ENCODE measurements at places on chromosomes 1 and 21.

- no peak for DNase-seq
These were observed 123.0 kb downstream of the TIAM1 start for GRCh38 chr21:31221043-31221442.

- no peak for DNase-seq
These were observed 310.7 kb downstream of the PLPP3 start for GRCh38 chr1:56268519-56269140.

DNA sequence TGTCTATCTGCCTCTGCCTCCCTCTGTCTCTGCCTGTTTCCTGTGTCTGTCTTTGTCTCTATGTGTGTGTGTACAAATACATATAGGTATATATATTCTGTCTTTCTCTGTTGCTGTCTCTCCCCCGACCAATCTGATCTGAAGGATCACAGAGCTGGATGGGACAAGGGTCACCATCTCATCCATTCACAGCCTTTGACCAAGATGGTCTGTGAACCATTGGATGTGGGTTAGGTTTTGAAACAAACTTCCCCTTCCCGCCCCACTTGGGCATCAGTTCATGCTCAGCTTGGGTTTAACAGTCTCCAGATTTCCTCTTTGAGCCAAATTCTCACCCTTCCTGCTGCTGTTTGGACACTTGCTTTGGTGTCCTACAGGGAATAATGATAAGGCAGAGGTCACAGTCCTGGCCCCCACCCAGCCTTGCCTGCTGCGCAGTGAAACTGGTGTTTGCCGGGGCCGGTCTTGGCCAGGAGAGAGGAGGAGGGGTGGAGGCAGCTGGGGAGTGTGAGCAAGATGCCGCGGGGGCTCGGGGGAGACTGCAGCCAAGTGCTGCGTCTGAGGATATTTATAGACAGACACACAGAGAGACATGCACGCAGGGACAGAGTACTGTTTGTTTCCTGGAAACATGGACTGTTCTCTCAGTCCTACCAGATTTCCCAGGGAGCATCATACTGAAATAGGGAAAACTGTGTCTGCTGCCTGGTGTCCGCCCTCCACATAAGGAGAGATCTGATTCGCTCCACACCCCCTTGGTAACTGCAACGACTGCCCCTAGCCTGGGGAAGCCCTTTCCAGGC, 27.0 kb upstream of the BTG2 start:
- peak; percentile 98 for DNase-seq

DNA sequence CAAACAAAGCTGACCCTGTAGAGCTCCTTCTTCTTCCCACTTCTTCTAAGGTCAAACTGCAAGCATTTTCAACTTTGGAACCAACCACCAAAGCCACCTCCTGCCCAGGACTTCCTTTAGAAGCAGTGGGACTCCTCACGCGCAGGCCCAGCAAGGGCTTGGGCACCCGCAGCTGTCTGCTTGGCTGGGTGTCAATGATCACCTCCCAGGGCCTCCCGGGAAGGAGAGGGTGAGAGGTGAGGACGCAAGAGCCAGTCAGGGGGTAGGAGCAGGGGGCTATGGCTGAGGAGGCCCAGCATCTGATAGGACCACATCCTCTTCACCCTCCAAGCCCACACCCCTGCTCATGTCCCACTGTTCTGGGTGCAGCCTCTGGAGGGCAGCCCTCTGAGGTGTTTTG, 10.2 kb downstream of the KLHL21 start:
- no peak for DNase-seq

DNA sequence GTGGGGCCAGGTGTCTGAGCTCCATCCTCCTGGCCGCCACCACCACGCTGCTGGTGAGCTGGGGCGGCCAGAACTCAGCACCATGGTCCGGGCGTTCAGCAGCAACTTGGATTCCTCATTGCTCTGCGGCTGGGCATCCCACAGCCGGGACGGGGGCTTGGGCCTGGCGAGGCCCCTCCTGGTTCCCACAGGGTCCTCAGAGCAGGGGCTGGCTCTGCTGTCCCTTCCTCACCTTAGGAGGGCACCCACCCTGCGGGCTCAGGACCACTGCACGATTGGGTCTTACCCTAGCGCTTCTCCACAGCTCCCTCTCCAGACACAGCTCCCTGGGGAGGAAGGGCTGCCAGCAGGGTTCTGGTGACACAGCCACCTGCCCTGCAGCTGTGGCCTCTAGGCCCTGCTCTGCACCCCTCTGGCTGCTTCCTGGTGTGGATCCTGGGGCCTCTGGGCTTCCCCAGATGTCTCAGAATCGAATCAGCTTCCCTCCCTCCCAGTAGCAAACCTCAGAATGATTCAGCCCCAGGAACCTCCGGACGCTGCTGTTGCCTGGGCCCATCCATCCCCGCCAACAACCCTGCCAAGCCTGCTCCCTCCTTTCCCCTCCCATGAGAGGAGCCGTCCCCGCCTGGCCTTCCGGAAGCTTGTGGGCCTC, 25.0 kb downstream of the CRYAA start:
- DNase-seq: peak; percentile 89

DNA sequence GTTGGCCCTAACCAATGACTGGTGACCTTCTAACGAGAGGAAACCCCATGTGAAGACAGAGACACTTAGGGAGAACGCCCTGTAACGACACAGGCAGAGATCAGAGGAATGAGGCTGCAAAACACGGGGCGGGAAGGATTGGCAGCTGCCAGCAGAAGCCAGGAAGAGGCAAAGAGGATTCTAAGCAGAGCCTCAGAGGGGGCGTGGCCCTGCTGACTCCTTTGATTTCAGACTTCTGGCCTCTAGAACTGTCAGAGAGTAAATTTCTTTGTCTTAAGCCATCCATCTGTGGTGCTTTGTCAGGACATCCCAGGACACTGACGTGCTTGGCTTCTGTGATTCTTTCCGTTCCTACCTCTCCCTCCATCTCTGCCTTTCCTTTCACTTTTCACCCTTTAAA, 79.3 kb downstream of the SH3BGR start:
- DNase-seq: no peak

DNA sequence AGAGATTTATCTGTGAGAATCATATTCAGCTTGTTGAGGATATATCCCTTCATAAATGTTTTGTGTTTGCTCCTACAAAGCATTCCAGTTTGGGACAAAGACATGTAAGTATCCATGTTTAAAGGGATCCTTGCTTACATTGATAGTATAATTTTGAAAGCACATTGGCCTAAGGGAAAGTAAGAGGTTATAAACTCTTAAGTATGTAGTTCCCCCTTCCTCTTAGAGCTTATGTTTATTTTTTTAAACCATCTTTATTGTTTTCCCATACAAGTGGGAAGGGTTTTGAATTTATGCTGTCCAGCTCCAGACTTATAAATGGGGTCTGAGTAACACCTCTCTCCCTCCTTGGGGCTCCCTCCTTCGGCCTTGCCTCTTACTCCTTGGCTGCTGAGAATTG, 481.5 kb downstream of the LMO4 start:
- DNase-seq: no peak

- DNase-seq: no peak
These were observed 3.0 kb downstream of the USH2A start for GRCh38 chr1:216420263-216420662.

All from mesenchymal stem cell (in vitro differentiated cells and primary cell).